ENCODE measurements at places on chromosomes 7 and 10.

- no peak for DNase-seq
Measured at GRCh38 chr7:151853896-151854719, 22.8 kb downstream of the PRKAG2 start.

- DNase-seq, result no peak
Measured at GRCh38 chr7:21568762-21569161, 25.9 kb downstream of the DNAH11 start.

- DNase-seq, result peak; percentile 5
Measured at GRCh38 chr7:94250124-94250523, 144.6 kb upstream of the COL1A2 start.

DNA sequence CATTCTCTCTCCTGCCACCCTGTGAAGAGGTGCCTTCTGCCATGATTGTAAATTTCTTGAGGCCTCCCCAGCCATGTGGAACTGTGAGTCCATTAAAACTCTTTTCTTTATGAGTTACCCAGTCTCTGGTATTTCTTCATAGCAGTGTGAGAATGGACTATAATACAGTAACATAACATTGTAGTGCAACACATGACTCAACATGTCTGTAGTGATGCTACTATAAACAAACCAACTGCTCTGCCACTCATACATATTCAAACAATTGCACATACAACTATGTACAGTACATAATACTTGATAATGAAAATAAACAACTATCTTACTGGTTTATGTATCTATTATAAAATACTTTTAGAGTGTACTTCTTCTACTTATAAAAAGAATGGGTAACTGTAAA, 7.1 kb downstream of the ATOH7 start:
- no peak for DNase-seq

- DNase-seq, result no peak
Measured at GRCh38 chr7:7102906-7103305, 79.4 kb upstream of the C1GALT1 start.

- DNase-seq, result no peak
Measured at GRCh38 chr7:69114374-69114773, 483.9 kb upstream of the AUTS2 start.

GRCh38 chr10:113576852-113577251, 24.0 kb downstream of the HABP2 start:
- DNase-seq, result no peak

DNA sequence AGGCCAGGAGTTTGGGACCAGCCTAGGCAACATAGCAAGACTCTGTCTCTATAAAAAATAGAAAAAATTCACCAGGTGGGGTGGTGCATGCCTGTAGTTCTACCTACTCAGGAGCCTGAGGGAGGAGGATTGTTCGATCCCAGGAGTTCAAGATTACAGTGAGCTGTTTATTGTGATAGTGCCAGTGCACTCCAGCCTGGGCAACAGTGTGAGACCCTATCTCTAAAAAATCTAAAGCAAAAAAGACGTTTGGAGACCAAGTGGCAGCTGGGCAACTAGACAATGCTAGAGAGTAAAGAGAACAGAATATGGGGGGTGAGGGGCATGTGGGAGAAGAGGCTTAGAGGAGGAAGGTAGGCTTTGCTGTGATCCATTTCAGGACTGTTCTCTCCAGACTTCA, 1.4 kb downstream of the PDSS1 start:
- DNase-seq, result no peak
